Osteoblast (primary cell): ENCODE measurements at places on chromosomes 5 and 9. TPM values are rescaled to one million over a fixed set of nuclear protein-coding genes. Genes with fewer than 3 reads are reported as not detected.

ELL2 gene
- total RNA-seq: 113 and 123 TPM in 2 replicates

FAM221B gene
- not detected in 2 replicates for total RNA-seq

OLFML2A gene
- total RNA-seq: 27.1 and 29.7 TPM in 2 replicates

- no peaks in the 10 kb centered on the region for H3K27me3 ChIP-seq
- H3K4me3 ChIP-seq: no peak overlapping the region
- H3K27ac ChIP-seq: no peak overlapping the region
- no peak for DNase-seq
- H3K4me1 ChIP-seq: peaks cover 4% of the 10 kb centered on the region
Observed at GRCh38 chr9:4799033-4799430, 6.3 kb downstream of the RCL1 start.

GRCh38 chr9:129895376-129896268 lies 60.4 kb downstream of the USP20 start:
- no peaks in the 10 kb centered on the region for H3K27me3 ChIP-seq
- no peak for DNase-seq
- H3K27ac ChIP-seq: no peak overlapping the region
- peaks cover 10% of the 10 kb centered on the region for H3K4me1 ChIP-seq
- H3K36me3 ChIP-seq: peaks cover 29% of the 10 kb centered on the region
- no peak overlapping the region for H3K4me3 ChIP-seq

DNA sequence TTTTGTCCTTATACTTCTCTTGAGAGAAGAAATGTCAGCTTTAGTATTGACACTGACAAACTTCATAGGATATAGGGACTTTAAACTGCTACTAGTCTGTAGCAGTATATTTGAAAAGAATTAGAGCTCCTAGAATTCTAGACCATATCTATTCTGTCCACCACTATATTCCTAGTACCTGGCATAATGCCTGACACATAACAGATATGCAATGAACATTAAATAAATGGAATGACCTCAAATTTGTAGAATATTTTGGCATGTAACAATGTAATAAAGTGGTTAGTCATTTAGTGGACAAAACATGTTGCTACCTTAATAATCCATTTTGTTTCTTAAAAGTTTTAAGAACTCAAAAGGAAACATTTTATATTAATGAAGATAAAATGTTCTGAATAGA lies 57.5 kb downstream of the HOMER1 start:
- DNase-seq: no peak
- no peaks in the 10 kb centered on the region for H3K27me3 ChIP-seq
- H3K4me1 ChIP-seq: no peaks in the 10 kb centered on the region
- H3K27ac ChIP-seq: no peak overlapping the region
- no peak overlapping the region for H3K4me3 ChIP-seq
- H3K36me3 ChIP-seq: no peaks in the 10 kb centered on the region

- H3K4me1 ChIP-seq: peaks cover 26% of the 10 kb centered on the region
- DNase-seq: no peak
- H3K36me3 ChIP-seq: no peaks in the 10 kb centered on the region
- peak overlapping the region; percentile 80 for H3K27ac ChIP-seq
- no peaks in the 10 kb centered on the region for H3K27me3 ChIP-seq
- H3K4me3 ChIP-seq: peak overlapping the region; percentile 93
Observed at GRCh38 chr5:33439905-33440481, 772 bp upstream of the TARS1 start.

DNA sequence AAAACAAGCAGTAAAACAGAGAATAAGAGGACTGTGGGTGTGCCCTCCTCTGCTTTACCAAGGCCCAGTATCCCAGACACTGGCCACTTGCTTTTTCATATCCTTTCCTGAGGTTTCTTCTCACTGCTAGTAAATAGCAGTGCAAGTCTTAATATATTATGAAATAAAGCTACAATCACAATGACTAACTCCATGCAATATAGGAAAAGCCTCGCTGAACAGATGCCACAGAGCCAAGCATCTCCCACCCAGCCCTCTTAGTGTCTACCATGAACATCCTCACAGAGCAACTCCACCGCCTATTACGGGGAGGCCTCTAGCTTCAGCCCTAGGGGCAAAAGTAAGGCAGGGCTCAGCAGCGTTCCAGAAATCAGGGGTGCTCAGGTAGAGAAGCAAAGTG lies 130.7 kb upstream of the LHFPL2 start:
- no peaks in the 10 kb centered on the region for H3K27me3 ChIP-seq
- no peak overlapping the region for H3K4me3 ChIP-seq
- H3K4me1 ChIP-seq: peaks cover 31% of the 10 kb centered on the region
- peak; percentile 56 for DNase-seq

DNA sequence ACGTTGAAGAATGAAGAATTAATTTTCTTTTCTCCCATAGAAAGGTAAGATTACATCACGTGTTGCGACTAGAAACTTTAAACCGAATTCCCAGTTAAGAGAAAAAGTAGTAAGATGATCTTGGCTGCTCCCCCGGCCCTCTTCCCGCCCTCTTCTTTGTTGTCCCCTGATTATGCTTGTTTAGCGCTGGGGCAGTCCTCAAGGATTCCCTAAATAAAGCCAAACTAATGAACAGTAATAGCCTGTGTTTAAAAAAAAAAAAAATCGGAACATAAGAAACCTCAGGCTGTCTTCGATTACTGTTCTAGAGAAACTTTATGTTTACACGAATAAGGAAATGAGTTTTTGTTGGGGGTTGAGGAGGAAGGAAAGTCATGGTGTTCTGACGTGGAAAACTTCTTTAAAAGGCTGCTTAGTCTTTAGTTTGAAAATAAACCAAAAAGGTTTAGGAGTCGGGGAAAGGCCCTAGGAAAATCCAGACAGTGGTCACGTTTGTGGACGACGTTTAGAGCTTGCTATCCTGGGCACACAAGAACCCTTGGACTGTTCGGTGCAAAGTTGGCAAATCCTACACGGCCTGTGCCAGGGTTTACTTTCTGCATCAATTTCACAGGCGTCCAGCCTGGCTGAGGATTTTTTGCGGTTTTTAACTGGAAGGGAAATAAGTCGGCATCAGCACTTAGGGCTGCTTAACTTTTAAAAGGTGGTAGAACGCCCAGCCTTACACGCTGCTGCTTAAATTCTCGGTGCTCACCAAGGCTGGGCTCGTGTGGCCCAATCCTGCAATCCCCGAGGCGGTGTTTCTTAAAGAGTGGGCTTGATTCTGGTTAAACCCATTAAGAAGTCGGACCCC lies 1.1 kb upstream of the MAT2B start:
- DNase-seq: peak; percentile 45
- H3K4me3 ChIP-seq: peak overlapping the region; percentile 87
- no peaks in the 10 kb centered on the region for H3K36me3 ChIP-seq
- peak overlapping the region; percentile 89 for H3K27ac ChIP-seq

- no peaks in the 10 kb centered on the region for H3K27me3 ChIP-seq
- no peak for DNase-seq
- no peak overlapping the region for H3K4me3 ChIP-seq
- peak overlapping the region; percentile 11 for H3K27ac ChIP-seq
- H3K4me1 ChIP-seq: peaks cover 3% of the 10 kb centered on the region
Observed at GRCh38 chr5:43729846-43730478, 127.0 kb downstream of the NNT start.

DNA sequence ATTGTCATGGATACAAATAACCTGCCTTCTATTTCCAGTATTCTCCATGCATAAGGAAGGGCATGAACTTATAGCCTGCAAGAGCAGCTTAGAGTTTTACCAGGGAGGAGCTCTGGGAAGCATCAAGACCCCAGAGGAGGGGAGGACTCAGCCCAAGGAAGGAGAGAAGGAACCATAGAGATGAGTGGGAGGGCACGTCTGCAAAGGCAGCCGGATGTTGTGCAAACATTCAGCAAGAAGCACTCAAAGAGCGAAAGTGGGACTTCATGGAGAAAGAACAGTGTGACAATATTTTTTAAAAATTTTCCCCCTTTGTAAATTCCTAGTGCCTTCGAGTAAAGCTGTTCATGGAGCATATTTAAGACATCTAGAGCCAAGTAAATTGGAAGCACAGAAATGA lies 270.1 kb upstream of the PTGER4 start:
- H3K36me3 ChIP-seq: no peaks in the 10 kb centered on the region
- no peak for DNase-seq
- peaks cover 13% of the 10 kb centered on the region for H3K4me1 ChIP-seq

DNA sequence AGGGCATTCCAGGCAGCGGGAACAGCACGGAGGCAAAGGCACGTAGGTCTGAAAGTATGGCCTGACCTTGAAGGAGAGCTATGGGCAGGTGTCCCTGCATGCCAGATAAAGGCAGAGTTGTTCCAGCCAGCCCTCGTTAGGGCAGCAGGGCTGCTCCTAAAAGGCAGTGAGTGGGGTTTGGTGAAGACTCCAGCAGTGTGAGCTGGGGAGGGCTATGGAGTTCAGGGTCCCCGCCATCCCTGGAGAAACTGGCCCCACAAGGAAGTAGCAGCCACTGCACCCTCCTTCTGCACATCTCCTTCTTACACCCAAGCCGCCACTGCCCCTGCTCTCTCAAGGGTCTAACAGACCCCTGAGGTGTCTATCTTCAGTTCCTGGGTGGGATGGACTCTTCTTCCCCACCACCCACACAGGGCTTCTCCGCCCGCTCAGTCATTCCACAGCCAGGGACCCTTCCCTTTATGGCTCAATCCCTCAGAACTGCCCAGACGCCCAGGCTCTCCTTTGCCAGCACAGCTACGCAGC lies 1.4 kb downstream of the AKNA start:
- peak overlapping the region; percentile 45 for H3K27ac ChIP-seq
- DNase-seq: no peak
- peaks cover 53% of the 10 kb centered on the region for H3K4me1 ChIP-seq
- no peaks in the 10 kb centered on the region for H3K36me3 ChIP-seq
- H3K4me3 ChIP-seq: peak overlapping the region; percentile 73

GRCh38 chr5:146345578-146346366 lies 7.1 kb downstream of the POU4F3 start:
- no peak overlapping the region for H3K27ac ChIP-seq
- no peaks in the 10 kb centered on the region for H3K4me1 ChIP-seq

DNA sequence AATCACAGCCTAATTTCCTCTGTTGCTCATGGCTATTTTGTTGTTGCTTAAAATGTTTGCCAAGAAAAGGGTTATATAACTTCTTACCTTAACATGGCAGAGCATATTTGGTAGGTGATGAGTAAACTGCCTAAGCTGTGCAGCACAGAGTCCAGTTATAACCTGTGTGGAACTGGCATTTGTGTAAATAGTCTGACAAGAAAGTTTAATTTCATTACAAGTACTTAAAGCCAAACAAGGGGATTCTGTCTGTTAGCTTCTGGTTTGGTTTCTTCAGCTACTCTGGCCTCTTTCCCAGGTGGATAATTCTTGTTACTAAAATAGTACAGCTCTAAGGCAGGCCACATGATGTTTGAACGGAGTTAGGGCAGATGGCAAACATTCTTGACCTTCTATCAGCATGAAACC lies 72.2 kb downstream of the PTCD2 start:
- no peak for DNase-seq
- no peaks in the 10 kb centered on the region for H3K27me3 ChIP-seq
- peak overlapping the region; percentile 23 for H3K27ac ChIP-seq
- H3K4me1 ChIP-seq: peaks cover 45% of the 10 kb centered on the region
- no peak overlapping the region for H3K4me3 ChIP-seq
